ENCODE measurements at places on chromosomes 7 and 10.

DNA sequence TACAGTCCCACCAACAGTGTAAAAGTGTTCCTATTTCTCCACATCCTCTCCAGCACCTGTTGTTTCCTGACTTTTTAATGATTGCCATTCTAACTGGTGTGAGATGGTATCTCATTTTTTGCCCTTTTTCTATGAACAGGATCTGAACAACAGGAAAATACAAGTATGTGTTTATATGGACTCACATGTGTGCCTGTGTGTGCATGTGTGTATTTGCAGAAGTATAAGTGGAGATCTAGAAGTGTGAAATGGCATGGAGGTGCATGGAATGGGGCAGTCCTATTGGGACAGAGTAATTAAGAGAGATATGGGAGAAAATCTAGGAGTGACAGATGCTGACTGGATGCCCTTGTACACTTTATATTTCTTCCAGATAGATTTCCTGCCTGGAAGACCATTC lies 111.6 kb upstream of the PCGF5 start:
- DNase-seq: no peak

GRCh38 chr10:80464557-80465450 lies 10.7 kb downstream of the TSPAN14 start:
- DNase-seq: peak; percentile 53

DNA sequence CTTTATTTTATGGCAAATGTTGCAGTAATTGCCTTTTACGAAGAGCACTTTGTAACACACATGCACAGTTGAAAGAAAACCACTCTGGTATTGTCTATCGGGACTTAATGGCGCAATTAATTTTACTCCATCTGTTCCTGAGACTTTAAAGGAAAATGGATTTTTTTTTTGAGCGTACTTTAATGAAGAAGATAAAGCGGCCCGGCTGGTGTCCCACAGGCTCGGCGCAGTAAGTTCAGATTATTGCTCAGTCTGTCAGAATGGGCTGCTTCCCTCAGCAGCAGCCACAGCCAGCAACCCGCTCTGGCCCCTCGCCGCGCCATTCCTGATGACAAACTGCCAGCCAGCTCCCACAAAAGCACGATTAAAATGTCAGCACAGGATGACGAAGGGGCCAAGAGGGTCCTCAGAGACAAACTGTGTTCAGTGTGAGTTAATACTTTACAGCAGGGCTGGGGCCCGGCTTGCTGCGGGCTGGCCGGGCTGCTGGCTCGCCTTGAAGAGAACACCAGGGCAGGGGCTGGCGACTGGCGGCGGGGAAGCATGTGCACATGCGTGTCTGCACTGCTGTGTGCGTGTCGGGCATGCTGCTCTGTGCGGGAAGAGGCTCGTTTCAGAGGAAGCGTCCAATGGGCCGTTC lies 501.0 kb upstream of the GALNT17 start:
- DNase-seq: peak; percentile 58

DNA sequence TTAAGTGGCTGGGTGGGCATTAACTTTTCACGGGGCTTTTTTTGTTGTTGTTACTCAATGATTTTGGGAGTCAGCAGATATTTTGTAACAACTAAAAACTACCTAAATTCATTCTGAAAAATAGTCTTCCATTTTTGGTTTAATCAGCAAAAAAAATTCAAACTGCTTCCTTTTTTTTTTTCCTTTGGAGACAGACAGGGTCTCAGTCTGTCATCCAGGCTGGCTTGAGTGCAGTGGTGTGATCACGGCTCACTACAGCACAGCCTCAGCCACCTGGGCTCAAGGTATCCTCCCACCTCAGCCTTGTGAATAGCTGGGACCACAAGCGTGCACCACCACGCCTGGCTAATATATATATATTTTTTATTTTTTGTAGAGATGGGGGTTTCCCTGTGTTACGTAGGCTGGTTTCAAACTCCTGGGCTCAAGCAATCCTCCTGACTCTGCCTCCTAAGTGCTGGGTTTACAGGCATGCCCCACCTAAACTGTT lies 36.5 kb downstream of the SKIDA1 start:
- no peak for DNase-seq

DNA sequence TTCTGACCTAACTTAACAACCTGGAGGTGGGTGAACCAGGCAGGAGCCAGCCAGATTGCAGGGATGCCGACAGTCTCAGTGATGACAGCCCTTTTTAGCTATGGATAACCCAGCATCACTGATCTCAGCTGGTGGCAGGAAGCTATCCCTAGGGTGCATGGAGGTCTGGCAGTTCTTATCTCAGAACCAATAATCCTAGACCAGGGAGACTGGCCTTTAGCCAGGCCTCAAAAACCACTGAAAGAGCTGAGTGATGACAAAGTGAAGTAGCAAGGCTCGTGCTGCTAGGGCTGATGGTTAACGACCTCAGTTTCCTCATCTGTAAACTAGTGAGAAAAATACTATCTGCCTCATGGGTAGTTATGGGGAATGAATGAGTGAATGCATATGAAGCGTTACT lies 112.5 kb downstream of the RALA start:
- DNase-seq: peak; percentile 35

- DNase-seq: no peak
These were observed 16.4 kb upstream of the NODAL start for GRCh38 chr10:70457759-70458305.

DNA sequence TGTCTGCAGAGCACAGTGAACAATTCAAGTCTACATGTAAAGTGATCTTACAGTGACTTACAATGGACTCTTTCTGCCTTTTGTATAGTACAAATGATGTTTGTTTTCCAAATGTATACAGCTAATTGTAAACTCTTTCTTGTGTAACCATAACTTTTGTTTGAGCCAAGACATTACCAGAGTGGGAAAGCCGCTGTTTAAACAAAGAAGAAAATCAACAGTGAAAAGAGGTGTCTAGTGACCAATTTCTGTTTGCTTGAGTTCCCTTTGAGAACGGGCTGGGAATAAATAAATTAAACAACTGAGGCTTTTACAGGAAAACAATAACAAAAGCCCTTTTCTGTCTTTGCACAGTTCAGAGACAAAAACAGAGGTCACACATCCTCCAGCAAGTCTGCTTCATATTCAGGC lies 1163.4 kb downstream of the CNTNAP2 start:
- DNase-seq: no peak

DNA sequence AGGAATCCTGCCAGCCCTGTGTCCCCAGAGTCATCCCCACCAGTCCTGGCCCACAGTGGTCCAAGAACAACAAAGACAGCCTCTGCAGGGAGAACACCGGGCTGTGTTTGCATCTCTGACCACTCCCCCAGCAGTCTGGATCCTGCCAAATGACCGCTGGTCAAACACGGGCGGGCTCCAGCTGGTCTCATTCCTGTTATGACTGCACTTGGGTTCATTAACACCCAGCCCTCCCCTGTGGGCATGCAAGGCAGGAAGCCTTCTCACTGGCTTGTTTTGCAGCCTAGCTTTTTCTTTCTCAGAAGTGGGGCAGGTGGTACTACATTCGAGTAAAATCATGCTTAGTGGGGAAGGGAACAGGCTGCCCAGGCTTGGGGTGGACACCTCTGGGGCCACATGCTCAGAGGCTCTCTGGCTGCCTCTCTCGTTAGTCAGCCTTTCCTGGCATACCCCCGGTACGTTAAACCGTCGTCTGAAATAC lies 190.0 kb downstream of the PLXNA4 start:
- DNase-seq: peak; percentile 42

Data from AG10803 (cell line).